Heart left ventricle (tissue), 16 donors: ENCODE measurements at places on chromosomes 16 and 17. TPM values are rescaled to one million over a fixed set of nuclear protein-coding genes. Genes with fewer than 3 reads are reported as not detected.

Gene OR4D1
- not detected for polyA plus RNA-seq

Gene CWC25
- 9.7 TPM for polyA plus RNA-seq

Gene SKAP1
- polyA plus RNA-seq = 0.38 TPM

Gene ZDHHC1
- polyA plus RNA-seq = 2.7 TPM

Gene LITAFD
- not detected for polyA plus RNA-seq

Gene ITGB3
- polyA plus RNA-seq = 5.0 TPM

Gene VPS25
- polyA plus RNA-seq = 33.1 TPM

Gene MRPS34
- polyA plus RNA-seq = 118 TPM

Gene HSPB9
- not detected for polyA plus RNA-seq

Gene KCNAB3
- polyA plus RNA-seq = 0.88 TPM

Gene CCL23
- polyA plus RNA-seq = 0.42 TPM

Gene CCL2
- 26.9 TPM for polyA plus RNA-seq
